Stromal cell of bone marrow (primary cell): ENCODE measurements at places on chromosomes 11 and 22.

GRCh38 chr22:44037519-44038375, 13.6 kb downstream of the PARVB start:
- peak; percentile 89 for DNase-seq

DNA sequence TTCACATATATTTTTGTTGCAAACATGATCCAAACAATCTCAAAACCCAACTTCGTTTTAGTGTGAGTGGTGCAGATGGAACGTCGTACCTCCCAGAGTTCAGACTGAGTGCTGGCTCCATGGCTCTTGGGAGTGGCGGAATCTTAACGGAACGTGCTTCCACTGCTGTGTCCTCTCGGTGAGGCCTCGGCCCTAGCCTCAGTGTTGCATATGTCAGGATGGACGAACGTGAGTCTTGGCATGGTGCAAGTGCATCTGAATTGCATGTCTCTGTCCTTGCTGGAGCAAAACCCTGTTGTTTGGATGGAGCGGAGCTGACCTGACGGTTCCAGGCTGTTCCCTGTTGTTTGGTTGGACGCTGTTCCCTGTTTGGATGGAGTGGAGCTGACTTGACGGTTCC, 306.8 kb downstream of the TBC1D22A start:
- no peak for DNase-seq

- DNase-seq, result no peak
Measured at GRCh38 chr22:32823024-32823730, 21.7 kb downstream of the TIMP3 start.

GRCh38 chr11:114273890-114274635, 22.1 kb upstream of the NNMT start:
- no peak for DNase-seq

DNA sequence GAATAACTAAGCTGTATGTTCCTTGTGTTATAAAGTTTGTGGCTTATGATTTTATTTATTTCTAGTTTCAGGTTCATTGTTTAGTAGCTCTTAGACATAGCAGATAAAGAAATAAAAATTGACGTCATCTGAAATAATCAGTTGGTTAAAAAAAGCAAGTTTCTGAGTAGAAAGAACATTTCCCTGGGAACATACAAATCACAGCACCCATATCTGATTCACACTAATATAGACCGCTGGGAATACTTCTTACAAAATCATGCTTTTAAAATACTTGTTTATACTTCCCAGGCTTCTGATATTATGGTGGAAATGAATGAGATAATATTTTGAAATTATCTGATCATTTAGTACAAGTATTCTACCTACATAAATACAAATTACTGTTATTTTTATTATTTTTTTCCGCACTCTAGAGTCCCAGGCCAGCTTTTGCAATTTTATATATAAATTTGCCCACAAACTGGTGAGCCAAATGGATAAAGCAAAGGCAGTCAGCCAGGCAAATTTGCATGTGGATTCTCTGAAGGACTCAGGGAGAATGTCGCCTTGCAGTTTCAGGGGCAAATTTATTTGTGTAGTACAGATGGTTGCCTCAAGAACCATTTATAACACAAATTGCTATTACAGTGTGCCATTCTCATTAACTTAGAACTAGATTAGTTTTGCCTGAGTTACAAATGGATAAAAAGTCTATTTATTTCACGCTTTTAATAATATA, 62.9 kb upstream of the SC5D start:
- no peak for DNase-seq

- DNase-seq, result no peak
Measured at GRCh38 chr22:22060200-22061084, 77.9 kb upstream of the TOP3B start.

DNA sequence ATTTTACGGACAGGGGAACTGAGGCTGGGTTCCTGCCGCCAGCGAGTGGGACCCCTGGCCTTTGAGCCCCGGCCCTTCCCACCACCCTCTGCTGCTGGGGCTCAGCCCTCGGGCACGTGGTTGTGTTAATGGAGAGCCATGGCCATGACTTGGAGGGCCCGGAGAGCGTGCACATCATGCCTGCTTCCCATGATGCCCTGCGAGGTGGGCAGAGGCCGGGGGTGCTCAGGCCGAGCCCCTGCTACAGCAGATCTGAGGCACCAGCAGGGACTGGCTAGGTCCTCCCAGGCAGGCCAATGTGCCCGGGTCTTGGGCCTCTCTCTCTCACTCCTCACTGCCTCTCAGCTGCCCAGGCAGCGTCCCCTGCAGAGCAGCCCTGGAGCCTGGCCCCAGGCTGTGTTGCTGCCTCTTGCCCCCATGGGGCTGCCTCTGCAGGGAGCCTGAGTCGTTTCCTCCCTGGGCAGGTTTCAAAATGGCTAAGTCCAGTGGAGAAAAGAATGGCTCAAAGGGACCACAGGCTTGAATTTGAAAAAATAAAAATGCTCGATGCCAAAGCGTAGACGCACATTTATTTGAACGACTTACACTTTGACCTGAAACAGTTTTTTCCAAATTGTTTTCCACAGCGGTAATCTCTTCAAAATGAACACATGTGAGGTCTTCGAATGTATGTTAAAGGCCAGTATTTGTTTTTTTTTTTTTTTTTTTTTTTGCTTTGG, 72.6 kb upstream of the CLDN5 start:
- no peak for DNase-seq

- no peak for DNase-seq
Measured at GRCh38 chr11:95011376-95011775, 13.7 kb upstream of the KDM4E start.

DNA sequence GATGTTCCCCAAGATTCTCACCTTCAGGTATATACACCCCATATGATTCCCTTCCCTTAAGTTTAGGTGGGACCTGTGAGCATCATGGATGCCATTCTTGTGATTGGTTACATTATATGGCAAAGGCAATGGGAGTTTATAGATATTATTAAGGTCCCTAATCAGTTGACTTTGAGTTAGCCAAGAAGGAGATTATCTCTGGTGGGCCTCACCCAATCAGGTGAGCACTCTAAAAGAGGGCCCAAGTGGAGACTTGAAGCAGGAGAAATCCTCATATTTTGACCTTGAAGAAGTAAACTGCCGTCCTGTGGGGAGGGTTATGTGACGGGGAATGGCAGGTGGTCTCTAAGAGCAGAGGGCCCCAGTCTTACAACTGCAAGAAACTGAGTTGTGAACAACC, 94.2 kb downstream of the HSD17B12 start:
- no peak for DNase-seq

DNA sequence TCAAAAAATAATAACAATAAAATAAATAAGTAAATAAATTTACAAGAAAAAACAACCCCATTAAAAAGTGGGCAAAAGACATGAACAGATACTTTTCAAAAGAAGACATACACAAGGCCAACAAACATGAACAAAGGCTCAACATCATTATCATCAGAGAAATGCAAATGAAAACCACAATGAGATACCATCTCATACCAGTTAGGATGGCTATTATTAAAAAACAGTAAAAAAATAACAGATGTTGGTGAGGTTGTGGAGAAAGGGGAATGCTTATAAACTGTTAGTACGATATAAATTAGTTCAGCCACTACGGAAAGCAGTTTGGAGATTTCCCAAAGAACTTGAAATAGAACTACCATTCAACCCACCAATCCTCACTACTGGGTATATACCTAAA, 44.6 kb downstream of the PRCP start:
- DNase-seq, result no peak

GRCh38 chr11:70506658-70506970, 108.3 kb downstream of the CTTN start:
- no peak for DNase-seq

- no peak for DNase-seq
Measured at GRCh38 chr11:134504146-134504905, 92.3 kb upstream of the B3GAT1 start.

DNA sequence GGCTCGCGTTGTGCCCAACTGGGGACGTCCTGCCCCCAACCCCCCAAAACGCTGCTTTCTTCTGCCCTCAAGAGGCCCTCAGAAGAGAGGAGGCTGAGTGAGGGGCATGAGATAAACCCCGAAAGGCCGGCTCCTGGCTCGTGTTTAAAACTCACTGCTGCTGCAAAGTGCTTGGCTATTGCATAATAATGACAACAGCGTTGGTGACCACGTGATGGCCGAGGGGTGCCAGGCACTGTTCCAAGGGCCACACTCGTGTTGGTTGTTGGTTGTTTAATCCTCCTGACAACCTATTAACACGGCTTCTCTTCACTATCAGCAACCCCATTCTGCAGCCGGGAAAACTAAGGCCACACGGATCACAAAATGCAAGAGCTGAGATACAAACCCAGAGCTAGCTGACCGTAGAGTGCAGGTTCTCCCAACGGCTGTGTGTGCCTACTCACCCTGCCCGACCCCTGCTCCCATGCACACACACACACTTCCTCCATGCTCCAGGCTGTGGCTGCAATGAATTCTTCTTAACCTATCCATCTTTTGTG, 51.0 kb downstream of the ANO1 start:
- no peak for DNase-seq
